ENCODE measurements at places on chromosomes 4 and X. TPM values are rescaled to one million over a fixed set of nuclear protein-coding genes. Genes with fewer than 3 reads are reported as not detected.

ASMT gene
- total RNA-seq: not detected

NAA11 gene
- not detected for total RNA-seq

CLDN24 gene
- total RNA-seq: not detected

S100P gene
- 0.13 TPM for total RNA-seq

C4orf36 gene
- total RNA-seq: not detected

All from articular chondrocyte of knee joint (primary cell).